ENCODE measurements at places on chromosomes 2 and 18.

- DNase-seq, result no peak
Measured at GRCh38 chr2:194062401-194062800, 1594.6 kb upstream of the SLC39A10 start.

GRCh38 chr18:76619621-76620315 lies 124.7 kb upstream of the ZNF516 start:
- no peak for DNase-seq

GRCh38 chr2:8520791-8521344 lies 161.0 kb upstream of the ID2 start:
- DNase-seq, result peak; percentile 50

- DNase-seq, result no peak
Measured at GRCh38 chr18:38654946-38655345, 1089.3 kb upstream of the CELF4 start.

DNA sequence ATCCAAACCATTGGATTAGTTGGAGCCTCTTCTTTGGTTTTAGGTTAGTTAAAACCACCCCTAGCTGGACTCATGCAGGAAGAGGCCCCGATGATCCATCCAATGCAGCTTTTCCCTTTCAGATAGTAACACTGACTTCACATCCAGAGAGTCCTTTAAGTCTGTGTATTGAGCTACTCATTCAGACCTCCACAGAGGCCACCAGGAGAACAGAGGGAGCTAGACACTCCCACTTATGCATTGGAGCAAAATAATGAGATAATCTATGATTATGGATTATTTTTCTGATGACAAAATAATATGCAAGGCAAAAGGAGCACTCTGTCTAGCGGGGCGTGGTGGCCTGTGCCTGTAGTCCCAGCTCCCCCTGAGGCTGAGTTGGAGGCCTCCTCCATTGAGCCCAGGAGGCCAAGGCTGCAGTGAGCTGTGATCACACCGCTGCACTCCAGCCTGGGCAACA lies 1.6 kb upstream of the ROCK2 start:
- DNase-seq, result no peak

GRCh38 chr2:232030229-232030628 lies 68.7 kb downstream of the DIS3L2 start:
- DNase-seq, result no peak

- DNase-seq, result no peak
Measured at GRCh38 chr2:118292991-118293390, 204.7 kb downstream of the INSIG2 start.

- DNase-seq, result no peak
Measured at GRCh38 chr18:48815581-48816324, 135.0 kb downstream of the SMAD7 start.

- DNase-seq, result peak; percentile 70
Measured at GRCh38 chr2:96427917-96428316, 77.2 kb downstream of the NEURL3 start.

Measured in activated CD4-positive, alpha-beta T cell treated with anti-CD3 and anti-CD28 coated beads, Interleukin-2, Interleukin-6, amounts not matched to agents 100 ng/mL and 50 ng/mL, durations not matched to agents 16 hours and 8 hours (primary cell).